ENCODE measurements at places on chromosomes 2 and 18. TPM values are rescaled to one million over a fixed set of nuclear protein-coding genes. Genes with fewer than 3 reads are reported as not detected.

The PRKAG3 gene
- not detected for total RNA-seq

The GNLY gene
- total RNA-seq, result not detected

The BMP10 gene
- not detected for total RNA-seq

The LYG2 gene
- total RNA-seq, result not detected

The EFHD1 gene
- total RNA-seq, result under 0.01 TPM

The KCNE4 gene
- under 0.01 TPM for total RNA-seq

The TRAK2 gene
- 38.9 TPM for total RNA-seq

The MOGAT1 gene
- not detected for total RNA-seq

The TUBA4B gene
- not detected for total RNA-seq

The PDE1A gene
- 1.7 TPM for total RNA-seq

The ENOSF1 gene
- 21.9 TPM for total RNA-seq

The RAD51AP2 gene
- total RNA-seq, result not detected

The TFPI gene
- 693 TPM for total RNA-seq

The PDCL3 gene
- 15.4 TPM for total RNA-seq

The RESP18 gene
- not detected for total RNA-seq

The DRC1 gene
- 0.33 TPM for total RNA-seq

The GAL3ST2 gene
- total RNA-seq, result not detected

The LRRTM1 gene
- total RNA-seq, result not detected

The HTRA2 gene
- 42.8 TPM for total RNA-seq

The PRSS56 gene
- not detected for total RNA-seq

The TIGD1 gene
- total RNA-seq, result 4.6 TPM

The ASB18 gene
- not detected for total RNA-seq

The THOC1 gene
- total RNA-seq, result 35.7 TPM

The SIX2 gene
- total RNA-seq, result under 0.01 TPM

The VSNL1 gene
- total RNA-seq, result not detected

The CHRND gene
- total RNA-seq, result not detected

The MOCOS gene
- 0.48 TPM for total RNA-seq

The LIMS4 gene
- 111 TPM for total RNA-seq

The SLC16A14 gene
- total RNA-seq, result under 0.01 TPM

The SATB2 gene
- total RNA-seq, result 1.3 TPM

Measured in vein endothelial cell (primary cell).